Activated CD8-positive, alpha-beta memory T cell treated with anti-CD3 and anti-CD28 coated beads for 4 hours (primary cell): ENCODE measurements at places on chromosomes 12 and 14.

GRCh38 chr12:71461787-71462328, 22.3 kb downstream of the LGR5 start:
- no peak for DNase-seq

DNA sequence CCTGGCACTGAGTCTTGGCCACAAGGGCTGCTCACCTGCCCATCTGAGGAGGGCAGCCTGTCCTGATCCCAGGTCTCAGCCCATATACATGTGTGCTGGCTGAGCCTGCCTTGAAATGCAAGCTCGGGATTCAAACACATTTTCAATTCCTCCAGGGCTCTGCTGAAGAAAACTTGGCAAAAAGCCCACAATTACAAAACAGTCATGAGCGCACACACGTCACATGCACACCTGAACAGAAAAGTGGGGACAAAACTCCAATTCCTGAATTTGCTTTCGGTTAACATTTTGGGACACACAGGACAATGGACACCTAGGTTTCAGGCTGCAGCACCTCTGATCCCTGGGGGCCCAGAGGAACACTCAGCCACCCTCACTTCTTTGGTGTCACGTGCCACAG, 113.9 kb downstream of the RBM19 start:
- no peak for DNase-seq

- no peak for DNase-seq
These were observed 17.3 kb downstream of the ARID4A start for GRCh38 chr14:58315606-58316005.

DNA sequence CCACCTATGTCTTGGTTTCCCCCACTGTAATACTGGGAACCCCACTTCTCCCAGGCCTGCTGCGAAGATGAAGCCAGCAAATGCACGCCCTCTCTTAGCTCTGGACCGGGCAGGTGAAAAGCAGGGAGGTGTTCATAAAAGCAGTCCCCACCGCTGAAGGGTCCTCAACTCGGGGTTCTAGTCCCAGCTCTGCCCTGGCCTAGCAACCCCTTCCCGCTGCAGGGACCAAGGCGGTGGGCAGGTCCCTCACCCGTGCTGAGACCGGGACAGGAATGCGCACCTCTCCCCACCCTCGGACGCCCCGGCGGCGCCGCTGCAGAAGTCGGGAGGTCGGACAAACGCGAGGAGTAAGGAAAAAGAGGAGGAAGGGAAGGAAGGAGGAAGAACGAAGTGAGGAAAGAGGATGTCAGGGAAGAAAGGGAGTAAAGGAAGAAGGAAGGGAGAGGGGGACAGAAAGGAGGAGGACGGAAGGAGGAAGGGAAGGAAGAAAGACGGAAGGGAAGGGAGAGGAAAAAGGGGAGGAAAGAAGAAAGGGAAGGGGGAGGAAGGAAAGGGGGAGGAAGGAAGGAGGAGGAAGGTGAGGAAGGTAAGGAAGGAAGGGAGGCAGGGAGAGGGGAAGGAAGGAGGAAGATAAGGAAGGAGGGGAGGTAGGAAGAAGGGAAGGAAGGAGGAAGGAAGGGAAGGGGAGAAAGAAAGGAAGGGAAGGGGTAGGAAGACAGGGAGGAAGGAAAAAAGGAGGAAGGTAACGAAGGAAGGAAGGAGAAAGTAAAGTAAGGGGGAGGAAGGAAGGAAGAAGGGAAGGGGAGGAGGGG, 701 bp downstream of the SPRING1 start:
- no peak for DNase-seq

DNA sequence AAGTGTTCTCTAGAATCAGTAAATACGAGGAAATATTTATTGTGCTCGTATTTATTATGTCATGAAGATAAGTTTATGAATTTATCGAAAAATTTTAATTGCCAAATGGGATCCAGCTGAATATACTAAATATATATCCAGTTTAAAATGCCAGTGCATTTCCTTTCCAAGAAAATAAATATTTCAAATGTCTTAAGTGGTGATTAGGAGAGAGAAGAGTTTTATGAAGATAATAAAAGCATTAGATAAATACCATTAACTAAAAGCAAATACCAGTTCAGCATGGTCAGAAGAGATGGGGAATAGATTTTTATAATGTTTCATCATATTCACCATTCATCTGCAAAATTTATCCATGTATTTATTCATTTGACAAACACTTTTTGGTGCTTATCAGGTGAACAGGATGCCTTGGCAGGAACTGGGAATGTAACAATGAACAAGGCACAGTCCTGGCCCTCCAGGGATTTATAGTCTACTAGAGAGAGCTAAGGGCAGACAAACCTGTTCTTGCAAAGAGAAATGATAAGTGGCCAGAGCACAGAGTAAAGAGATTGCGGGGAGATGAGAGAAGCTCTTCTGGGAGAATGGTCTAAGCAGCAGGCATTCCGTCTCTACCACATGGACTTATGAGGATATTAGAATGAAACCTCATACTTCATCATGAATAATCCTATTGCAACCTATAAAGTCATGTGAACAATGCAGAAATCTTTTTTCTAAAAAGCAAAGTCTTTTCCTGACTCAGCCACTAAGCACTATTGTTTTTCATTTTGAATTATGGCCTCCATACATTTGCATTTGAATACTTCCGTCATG, 143.7 kb upstream of the ABCD2 start:
- no peak for DNase-seq

- no peak for DNase-seq
These were observed 115.9 kb upstream of the TBX3 start for GRCh38 chr12:114799574-114800487.

- no peak for DNase-seq
These were observed 43.0 kb downstream of the MAP1LC3B2 start for GRCh38 chr12:116601933-116602810.

- DNase-seq, result no peak
These were observed 212.0 kb downstream of the ALG10B start for GRCh38 chr12:38528527-38528926.

GRCh38 chr14:105413544-105413886, 6.1 kb upstream of the MTA1 start:
- no peak for DNase-seq

- DNase-seq, result no peak
These were observed 41.9 kb downstream of the ATP23 start for GRCh38 chr12:57983146-57983857.

DNA sequence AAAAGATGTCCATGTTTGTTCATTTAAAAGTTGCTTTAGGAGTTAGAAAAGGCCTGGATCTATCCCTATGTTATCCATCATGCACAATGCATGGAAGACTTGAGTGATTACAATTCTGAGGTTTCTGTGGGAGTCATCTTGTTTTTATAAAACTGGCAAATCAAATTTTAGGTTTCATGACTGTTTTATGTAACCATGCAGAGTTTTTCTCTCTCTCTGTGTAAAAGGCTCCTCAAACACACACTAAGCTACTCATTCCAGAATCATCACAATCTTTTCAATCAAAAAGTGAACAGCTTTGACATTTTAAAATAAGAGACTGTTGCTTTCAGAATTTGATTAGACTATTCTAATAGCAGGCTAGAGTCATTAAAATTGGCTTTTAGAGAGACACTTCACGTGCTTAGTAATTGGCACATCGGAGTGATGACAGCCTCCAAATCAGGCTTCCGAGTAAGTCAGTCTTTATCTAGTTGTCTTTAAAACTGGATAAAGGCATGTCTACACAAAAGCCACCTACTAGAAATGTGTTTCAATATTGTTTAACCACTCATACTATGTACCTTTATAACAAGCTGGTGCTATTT, 31.9 kb downstream of the PRICKLE1 start:
- no peak for DNase-seq

- no peak for DNase-seq
These were observed 139.0 kb downstream of the BCL11B start for GRCh38 chr14:99132821-99133635.

DNA sequence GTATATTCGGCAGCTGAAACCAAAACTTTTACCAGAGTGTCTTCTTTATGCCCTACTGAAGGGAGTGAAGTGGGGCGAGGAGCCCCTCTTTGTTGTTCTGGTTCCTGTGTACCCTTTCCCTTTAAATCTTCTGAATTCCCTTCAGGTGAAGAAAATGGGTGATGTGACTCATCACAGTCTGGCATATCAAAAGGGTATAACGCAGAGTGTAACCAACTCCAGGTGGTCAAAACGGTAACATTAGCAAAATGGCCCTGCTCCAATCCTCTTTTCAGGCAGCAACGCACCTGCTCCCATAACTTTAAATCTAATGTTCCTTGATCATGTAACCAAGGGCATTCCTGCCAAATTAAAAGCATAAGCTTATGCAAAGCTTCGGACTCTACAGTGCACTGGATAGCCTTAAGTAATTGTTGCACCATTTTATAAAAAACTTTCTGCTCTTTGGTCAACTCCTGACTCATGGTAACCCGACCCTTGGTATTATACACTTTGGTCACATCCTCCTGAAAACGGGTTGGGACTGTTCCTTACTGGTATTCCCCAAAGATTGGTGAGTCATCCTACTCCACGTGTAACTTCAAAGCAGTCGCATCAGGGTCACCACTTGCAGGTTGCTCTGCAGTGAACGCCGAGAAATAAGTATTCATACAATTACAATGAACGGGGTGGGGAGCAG, 83.1 kb downstream of the KCNMB4 start:
- DNase-seq, result no peak

- DNase-seq, result no peak
These were observed 59.3 kb upstream of the TMPO start for GRCh38 chr12:98456041-98456440.

DNA sequence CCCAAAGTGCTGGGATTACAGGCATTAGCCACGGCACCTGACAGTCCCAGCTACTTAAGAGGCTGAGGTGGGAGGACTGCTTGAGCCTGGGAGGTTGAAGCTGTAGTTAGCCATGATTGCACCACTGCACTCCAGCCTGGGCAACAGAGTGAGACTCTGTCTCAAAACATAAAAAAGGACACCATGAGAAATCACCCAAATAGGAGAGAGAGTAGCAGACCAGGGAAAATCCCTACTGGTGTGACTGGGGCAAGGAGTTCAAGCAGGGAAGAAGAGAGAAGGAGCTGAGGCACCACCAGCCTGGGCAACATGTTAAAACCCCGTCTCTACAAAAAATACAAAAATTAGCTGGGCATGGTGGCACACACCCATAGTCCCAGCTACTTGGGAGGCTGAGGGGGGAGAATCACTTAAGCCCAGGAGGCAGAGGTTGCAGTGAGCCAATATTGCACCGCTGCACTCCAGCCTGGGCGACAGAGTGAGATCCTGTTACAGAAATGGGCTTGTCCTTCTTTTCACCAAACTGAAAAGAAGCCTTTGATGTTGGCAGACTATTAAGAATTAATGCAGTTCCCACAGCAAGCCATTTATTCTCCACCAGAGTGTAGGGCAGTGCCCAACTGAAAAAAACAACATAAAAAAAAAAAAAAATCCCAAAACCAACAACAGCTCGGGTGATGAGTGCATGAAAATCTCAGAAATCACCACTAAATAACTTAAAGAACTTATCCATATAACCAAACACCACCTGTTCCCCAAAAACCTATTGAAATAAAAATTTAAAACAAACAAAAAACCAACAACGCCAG, 4.5 kb upstream of the SRSF9 start:
- DNase-seq, result no peak

GRCh38 chr14:64625386-64626232, 75.8 kb downstream of the PPP1R36 start:
- DNase-seq, result no peak

DNA sequence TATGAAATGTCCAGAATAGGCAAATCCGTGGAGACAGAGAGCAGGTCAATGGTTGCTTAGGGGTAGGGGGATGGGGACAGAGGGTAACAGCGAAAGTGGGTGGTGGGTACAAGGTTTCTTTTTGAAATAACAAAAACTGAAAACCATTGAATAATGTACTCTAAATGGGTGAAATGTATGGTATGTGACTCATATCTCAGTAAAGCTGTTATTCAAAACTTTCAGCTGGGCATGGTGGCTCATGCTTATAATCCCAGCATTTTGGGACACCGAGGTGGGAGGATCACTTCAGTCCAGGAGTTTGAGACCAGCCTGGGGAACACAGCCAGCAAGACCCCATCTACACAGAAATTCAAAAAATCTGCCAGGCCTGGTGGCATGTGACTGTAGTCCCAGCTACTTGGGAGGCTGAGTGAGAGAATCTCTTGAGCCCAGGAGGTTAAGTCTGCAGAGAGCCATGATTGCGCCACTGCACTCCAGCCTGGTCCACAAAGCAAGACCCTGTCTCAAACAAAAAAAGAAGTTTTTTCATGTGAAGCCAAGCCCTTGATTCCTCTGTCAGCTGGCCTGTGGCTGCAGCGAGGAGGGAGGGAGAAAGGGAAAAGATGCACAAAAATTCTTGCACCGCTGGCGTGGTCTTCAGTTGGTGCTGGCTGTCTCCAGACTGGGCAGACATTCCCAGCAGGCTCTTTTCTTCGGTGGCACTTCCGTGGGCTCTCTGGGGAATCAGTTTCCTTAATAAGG, 248.2 kb downstream of the SLC41A2 start:
- DNase-seq, result no peak

DNA sequence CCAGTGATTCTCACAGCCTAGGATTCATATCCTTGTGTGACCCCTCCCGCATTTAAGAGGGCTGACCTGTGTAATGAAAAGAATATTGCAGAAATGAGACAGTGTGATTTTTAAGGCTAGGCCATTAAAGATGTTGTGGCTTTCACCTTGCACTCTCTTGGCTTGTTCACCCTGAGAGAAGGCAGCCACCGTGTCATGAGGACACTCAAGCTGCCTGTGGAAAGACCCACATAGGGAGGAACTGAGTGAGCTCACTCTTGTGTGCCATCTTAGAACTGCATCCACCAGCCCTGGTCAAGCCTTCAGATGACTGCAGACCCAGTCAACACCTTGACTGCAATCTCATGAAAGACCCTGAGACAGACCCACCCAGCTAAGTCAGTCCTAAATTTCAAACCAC, 46.3 kb upstream of the TMPO start:
- no peak for DNase-seq

GRCh38 chr14:61188978-61189808, 91.9 kb downstream of the TMEM30B start:
- DNase-seq, result no peak

GRCh38 chr14:65414961-65415589, 2.5 kb downstream of the FUT8 start:
- no peak for DNase-seq

- DNase-seq, result no peak
These were observed 155.7 kb downstream of the DPF3 start for GRCh38 chr14:72738161-72738611.

DNA sequence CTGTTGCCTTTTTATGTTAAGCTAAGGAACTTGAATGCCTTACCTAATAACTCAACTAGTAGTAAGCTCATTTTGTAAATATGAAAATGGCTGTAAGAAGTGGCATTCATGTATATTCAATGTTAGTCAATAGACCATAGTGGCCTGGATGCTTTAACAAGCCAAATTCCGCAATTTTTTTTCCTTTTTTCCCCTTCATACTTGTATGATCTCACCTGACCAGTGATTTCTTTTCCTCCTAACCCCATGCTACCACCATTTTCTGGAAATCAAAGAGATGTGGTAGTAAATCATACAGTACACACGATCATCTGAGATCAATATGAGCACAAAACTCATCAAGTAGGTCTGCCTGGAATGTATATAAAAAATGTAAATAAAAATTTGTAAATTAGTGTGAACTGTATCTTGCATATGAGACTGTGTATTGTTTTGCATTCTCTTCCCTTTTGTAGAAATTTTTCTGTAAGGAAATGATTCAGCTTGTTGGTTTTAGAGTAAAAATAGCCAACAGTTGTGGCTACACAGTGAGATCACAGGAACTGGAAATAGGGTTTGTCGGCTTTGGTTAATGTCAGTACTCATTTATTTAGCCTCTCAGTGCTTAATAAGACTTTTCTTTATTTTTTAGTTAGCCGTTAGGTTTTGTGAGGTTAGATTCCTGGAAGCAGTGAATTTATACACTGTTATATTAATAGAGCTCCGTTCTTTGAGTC, 62.5 kb downstream of the ETNK1 start:
- no peak for DNase-seq
